ENCODE measurements at places on chromosomes 1 and 21. TPM values are rescaled to one million over a fixed set of nuclear protein-coding genes. Genes with fewer than 3 reads are reported as not detected.

The KCND3 gene
- total RNA-seq, result 1.3 TPM

The NRDC gene
- total RNA-seq, result 112 TPM

The FAM151A gene
- total RNA-seq, result not detected

The PTGER3 gene
- 0.97 TPM for total RNA-seq

The MIB2 gene
- total RNA-seq, result 58.7 TPM

The NMNAT2 gene
- total RNA-seq, result 1.3 TPM

The CFAP298 gene
- 20.3 TPM for total RNA-seq

The TMEM59 gene
- 156 TPM for total RNA-seq

The CFAP141 gene
- not detected for total RNA-seq

The ATP1A4 gene
- total RNA-seq, result not detected

The ITGB2 gene
- total RNA-seq, result 0.43 TPM

The SOX13 gene
- 11.6 TPM for total RNA-seq

The A3GALT2 gene
- total RNA-seq, result not detected
